ENCODE measurements at places on chromosomes 16 and 17. TPM values are rescaled to one million over a fixed set of nuclear protein-coding genes. Genes with fewer than 3 reads are reported as not detected.

KRT25 gene
- not detected for total RNA-seq

ARHGDIG gene
- 0.77 TPM for total RNA-seq

TANGO6 gene
- total RNA-seq = 29.9 TPM

GRCh38 chr16:57755061-57755684 lies 19.6 kb downstream of the KATNB1 start:
- H3K4me3 ChIP-seq = no peak overlapping the region
- H3K4me1 ChIP-seq = no peaks in the 10 kb centered on the region
- H3K27me3 ChIP-seq = no peaks in the 10 kb centered on the region
- DNase-seq = no peak

DNA sequence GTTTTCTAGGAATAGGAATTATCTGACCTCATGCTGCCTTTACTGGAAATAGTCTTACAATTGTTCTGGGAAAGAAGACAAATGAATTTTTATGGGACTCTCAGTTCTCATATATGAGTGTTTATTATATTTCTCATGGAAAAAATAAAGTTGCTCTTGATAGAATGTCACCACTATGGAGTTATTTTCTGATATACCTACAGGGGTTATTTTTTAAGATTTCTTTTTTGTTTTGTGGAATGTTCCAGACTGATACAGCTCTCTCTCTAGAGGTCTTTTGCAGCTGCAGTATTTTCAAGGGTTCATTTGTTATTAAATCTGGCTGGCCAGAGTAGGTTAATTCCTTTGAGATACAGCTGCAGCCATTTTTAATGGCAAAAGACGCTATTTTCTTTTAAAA lies 100.7 kb downstream of the ABCA8 start:
- no peak overlapping the region for H3K27ac ChIP-seq
- no peaks in the 10 kb centered on the region for H3K4me1 ChIP-seq
- H3K36me3 ChIP-seq = no peaks in the 10 kb centered on the region
- no peak overlapping the region for H3K4me3 ChIP-seq

TMEM100 gene
- 2.6 TPM for total RNA-seq

- no peak for DNase-seq
- no peaks in the 10 kb centered on the region for H3K27me3 ChIP-seq
- H3K4me1 ChIP-seq = peaks cover 59% of the 10 kb centered on the region
- no peak overlapping the region for H3K4me3 ChIP-seq
- H3K27ac ChIP-seq = peak overlapping the region; percentile 97
- H3K36me3 ChIP-seq = no peaks in the 10 kb centered on the region
Measured at GRCh38 chr16:70705056-70705455, 19.2 kb upstream of the MTSS2 start.

DNA sequence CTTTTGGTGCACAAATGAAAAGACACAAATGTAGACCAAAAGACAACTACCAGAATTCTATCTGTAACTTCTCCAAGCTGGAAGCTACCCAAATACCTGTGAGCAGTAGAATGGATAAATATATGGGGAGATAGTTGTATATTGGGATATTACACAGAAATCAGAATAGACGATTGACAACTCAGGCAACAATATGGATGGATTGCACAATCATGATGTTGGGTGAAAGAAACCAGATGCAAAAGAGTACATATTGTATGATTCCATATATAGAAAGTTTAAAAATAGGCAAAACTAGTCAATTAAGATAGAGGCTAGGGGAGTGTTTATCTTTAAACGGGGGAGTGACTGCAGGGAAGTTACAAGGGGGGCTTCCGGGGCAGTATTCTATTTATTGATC lies 77.5 kb upstream of the NKD1 start:
- no peak for DNase-seq
- H3K27ac ChIP-seq = no peak overlapping the region
- peaks cover 9% of the 10 kb centered on the region for H3K27me3 ChIP-seq
- H3K4me3 ChIP-seq = no peak overlapping the region

DNA sequence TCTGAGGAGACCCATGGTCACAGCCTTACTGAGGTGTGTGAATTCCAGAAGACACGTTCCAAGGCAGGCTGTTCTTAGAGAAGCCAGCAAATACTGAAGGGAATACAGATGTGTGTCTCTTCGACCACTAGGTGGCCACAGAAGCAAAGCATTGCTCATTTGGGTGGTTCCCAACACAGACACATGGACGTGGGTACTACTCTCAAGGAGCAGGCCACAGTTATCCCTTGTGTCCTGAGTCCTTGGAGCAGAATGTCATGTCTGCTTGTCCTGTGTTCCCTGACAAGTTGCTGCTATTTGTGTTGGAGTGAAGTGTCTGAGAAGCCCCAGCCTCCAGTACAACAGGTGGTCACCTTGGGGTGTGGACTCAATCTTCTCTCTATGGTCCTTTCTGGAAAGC lies 30.3 kb downstream of the HMOX2 start:
- H3K36me3 ChIP-seq = peaks cover 19% of the 10 kb centered on the region
- peaks cover 6% of the 10 kb centered on the region for H3K4me1 ChIP-seq
- H3K4me3 ChIP-seq = no peak overlapping the region
- peak; percentile 70 for DNase-seq

NFATC2IP gene
- total RNA-seq = 15.4 TPM

GRCh38 chr16:16015849-16016248 lies 66.4 kb downstream of the ABCC1 start:
- no peak overlapping the region for H3K4me3 ChIP-seq
- DNase-seq = no peak
- H3K36me3 ChIP-seq = peaks cover 25% of the 10 kb centered on the region
- peaks cover 25% of the 10 kb centered on the region for H3K4me1 ChIP-seq
- no peaks in the 10 kb centered on the region for H3K27me3 ChIP-seq
- H3K27ac ChIP-seq = no peak overlapping the region

ALOX15 gene
- total RNA-seq = not detected

DNA sequence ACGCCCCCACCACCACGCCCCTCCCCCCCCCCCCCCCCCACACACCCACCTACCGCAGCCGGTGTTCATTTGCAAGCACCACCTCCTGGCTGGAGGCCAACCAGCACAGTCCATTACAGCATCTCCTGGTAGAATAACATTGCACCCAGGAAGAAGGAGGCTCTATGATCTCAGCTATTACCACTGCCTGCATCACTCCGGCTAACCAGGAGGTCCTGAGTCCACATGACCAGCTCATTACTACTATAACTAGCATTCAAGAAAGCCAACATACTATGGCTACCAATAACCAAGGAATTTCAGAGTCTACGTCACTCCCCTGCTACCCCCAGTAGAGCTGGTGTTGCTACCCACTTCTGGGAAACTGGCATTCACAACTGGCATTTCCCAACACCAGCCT lies 81.1 kb upstream of the ALOX12 start:
- H3K27me3 ChIP-seq = peaks cover 3% of the 10 kb centered on the region
- peaks cover 2% of the 10 kb centered on the region for H3K4me1 ChIP-seq
- H3K27ac ChIP-seq = no peak overlapping the region

All from fibroblast of lung (primary cell).